Activated naive CD4-positive, alpha-beta T cell treated with anti-CD3 and anti-CD28 coated beads, Interleukin-2, amount 50 U/mL, for 72 hours (primary cell): ENCODE measurements at places on chromosomes 5 and 9. TPM values are rescaled to one million over a fixed set of nuclear protein-coding genes. Genes with fewer than 3 reads are reported as not detected.

DNA sequence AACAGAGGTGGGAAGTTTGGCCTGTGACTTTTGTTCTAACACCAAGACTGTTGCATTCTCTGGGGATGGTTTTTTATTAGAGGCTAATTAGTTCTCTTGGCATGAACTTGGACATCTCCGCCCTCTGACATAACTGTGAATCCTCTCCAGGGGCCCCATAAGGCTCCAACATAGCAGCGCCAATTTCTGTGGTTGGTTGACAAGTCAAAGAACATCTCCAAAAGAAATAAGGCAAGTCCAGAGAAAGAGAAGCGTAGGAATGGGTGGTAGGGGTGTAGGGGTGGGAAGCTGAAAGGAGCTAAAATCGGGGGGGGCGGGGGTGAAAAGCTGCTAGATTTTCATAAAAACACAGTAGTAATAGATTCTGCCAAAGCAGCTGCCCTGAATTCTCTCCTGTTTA, 81.0 kb upstream of the DAB2 start:
- DNase-seq, result no peak

GRCh38 chr5:14775857-14776256, 95.7 kb downstream of the ANKH start:
- DNase-seq, result no peak

The MELK gene
- 55.1 TPM for total RNA-seq

- DNase-seq, result no peak
Observed at GRCh38 chr9:93061791-93062763, 3.6 kb downstream of the SUSD3 start.

DNA sequence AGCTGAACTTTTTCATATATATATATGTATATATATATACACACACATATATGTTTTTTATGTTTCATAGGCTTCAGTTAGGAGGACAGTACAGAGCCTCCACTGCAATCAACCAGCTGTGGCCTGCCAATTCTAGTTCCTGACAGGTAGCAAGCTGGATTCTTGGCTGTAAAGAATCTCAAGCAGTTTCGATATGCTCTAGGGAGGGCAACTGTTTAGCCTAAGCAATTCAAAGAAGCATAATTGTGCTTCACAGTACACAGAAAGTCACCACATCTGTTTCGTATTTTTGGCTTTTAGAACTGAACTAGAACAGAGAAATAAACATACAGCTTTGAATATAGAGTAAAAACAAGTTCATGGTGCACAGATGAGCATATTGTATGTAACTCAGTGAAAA, 152.4 kb upstream of the ARRDC3 start:
- DNase-seq, result no peak

DNA sequence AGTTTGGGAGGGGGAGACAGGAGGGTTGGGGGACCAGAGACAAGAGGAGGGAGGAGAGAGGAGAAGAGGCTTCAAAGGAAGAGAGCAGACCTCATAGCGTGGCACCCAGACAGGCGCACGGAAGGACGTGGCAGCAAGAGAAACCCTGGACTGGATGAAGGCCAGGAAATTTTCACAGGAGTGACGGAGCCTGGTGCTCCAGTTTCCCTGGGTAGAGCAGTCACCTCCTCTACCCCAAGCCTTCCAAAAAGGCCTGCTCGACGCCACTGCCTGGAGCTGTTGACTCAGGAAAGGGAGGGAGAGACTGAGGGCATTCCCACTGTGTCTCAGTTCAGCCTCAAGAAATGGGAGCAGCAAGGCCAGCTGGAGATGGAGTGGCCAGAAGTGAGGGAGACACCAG, 19.3 kb downstream of the AK8 start:
- no peak for DNase-seq

The SV2C gene
- not detected for total RNA-seq

The SHC3 gene
- not detected for total RNA-seq

The S1PR3 gene
- total RNA-seq, result 0.07 TPM

DNA sequence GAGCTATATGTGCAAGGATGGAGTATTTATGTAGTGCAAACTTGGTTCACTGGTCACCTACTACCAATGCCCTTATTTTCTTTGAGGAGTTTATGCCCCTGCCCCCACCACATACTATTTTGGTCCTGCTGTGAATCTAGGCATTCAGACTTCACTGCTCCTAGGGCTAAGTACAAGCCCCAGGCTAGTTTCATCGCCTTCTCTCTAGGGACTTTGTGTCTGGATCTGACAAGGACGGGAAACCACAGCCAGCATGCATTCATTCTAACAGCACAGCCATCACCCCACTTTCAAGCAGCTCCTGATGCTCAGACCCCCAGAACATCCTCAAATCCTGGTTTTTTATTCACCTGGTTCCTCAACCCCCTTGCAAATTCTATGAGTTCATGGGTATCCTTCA, 56.8 kb downstream of the DRD1 start:
- no peak for DNase-seq

- DNase-seq, result no peak
Observed at GRCh38 chr5:14405706-14406553, 175.7 kb upstream of the OTULINL start.

The TIMD4 gene
- 8.4 TPM for total RNA-seq

DNA sequence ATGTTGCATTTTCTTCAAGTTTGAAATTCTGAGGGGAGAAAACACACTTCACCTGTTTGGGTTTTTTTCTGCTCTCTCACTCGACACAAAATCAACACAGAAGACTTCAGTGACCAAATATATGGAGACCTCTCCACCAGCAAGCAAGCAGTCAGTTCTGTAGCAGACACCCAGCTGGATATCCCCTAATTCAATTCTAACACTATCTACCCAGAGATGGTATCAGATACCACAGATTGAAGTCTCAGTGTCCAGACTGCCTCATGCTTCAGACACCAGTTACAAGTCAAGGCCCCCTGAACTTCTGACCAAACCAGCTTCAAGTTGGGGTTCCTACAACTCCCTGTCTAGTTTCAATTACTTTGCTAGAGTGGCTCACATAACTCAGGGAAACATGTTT, 97.8 kb downstream of the INVS start:
- DNase-seq, result no peak

DNA sequence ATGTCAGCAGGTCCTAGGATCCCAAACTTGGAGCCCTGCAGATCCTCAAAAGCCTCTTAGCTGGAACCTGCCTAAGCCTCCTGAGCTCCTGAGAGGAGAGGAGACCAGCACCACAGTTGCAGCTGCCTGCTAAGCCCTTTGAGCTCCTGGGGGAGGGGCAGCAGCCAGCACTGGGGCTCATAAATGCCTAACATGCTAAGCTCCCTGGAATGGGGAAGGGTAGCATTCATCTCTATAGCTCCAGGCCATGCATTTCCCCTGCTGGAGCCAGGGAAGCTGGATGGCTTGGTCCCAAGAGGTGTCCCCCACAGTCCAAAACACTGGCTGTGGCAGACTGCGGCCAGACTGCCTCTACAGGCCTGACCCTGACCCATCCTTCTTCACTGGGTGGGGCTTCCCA, 182.7 kb downstream of the KCNN2 start:
- no peak for DNase-seq

- no peak for DNase-seq
Observed at GRCh38 chr5:74286734-74287695, 353.5 kb downstream of the ENC1 start.

The PTGS1 gene
- total RNA-seq, result 0.54 TPM

The SH2D3C gene
- 39.3 TPM for total RNA-seq

DNA sequence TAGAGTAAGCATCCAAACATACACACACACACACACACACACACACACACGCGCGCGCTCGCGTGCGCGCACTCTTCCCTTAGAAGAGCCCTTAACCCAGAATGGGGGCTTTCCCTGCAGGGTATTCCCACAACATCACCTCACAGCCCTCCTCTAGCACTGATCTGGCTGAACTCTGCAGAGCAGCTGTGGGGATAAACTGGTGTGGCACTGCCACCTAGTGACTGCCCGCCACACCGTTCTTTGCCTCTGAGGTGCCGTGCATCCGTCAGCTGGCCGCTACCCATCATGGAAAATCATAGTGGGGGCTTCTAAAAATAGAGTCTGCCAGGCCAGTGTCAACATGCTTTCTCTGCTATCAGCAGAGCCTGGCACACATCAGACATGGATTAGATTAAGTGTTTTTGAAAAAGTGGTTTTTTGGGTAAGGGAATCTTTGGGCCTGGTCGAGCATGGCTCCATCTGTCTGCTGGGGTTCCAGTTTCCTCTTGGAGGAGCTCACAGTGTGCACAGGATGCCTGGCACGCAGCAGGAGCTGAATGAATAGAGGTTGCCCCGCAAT, 88.1 kb downstream of the KCNN2 start:
- DNase-seq, result no peak

The SLC9A3 gene
- 2.0 TPM for total RNA-seq

DNA sequence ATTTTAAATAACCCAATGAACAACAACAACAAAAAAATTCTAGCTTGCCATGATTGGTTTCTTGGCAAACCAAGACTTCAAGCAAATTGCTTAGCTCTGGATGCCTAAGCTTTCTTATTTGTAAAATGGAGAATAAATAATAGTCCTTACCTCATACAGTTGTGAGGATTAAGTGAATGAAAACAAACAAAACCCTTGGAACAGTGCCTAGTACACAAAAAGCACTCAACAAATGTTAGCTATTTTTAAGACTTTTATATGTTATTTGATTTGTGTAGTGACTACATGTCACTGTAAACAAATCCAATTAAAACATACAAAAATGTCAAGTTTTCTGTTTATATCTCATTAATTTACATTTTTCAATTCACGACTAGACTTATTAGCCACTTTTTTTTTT, 13.5 kb upstream of the HOMER1 start:
- DNase-seq, result no peak

- no peak for DNase-seq
Observed at GRCh38 chr5:157596487-157596886, 20.9 kb upstream of the ADAM19 start.

GRCh38 chr9:70532716-70533115, 118.3 kb upstream of the KLF9 start:
- DNase-seq, result no peak
